ENCODE measurements at places on chromosomes 2 and 18. TPM values are rescaled to one million over a fixed set of nuclear protein-coding genes. Genes with fewer than 3 reads are reported as not detected.

DNA sequence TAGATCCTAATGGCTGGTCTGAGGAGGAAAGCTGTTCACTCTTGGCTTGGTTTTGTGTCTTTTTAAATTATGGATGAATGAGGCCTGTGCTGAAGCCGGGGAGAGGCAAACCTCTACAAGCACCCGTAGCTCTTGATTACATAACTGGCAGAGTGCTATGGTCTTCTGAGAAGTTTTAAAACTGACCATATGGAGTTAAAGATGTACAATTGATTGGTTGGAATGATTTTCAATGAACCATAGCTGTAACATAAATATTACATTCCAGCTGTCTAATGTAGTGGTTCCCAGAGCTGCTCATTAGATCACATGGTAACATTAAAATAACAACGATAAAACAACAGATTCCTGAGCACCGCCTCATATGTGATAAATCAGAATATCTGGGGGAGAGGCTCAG lies 71.1 kb upstream of the MAP4K3 start:
- no peak for DNase-seq

GPR39 gene
- polyA plus RNA-seq = 2.8 TPM

- DNase-seq = no peak
Measured at GRCh38 chr2:36512705-36513104, 85.3 kb downstream of the FEZ2 start.

GRCh38 chr2:25835906-25836305 lies 42.4 kb downstream of the ASXL2 start:
- DNase-seq = no peak

DNA sequence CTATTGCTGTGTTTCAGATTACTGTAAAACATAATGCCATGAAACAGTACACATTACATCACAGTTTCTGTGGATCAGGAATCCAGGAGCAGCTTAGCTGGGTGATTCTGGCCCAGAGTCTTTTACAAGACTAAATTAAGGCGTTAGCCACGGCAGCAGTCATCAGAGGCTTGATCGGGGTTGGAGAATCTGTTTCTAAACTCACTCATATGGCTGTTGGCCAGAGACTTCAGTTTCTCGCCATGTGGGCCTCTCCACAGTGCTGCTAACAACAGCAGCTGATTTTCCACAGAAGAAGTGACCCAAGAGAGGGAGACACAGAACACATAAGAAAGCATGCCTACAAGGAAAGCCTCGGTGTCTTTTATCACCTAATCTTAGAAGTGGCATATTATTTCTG lies 89.2 kb upstream of the MYO3B start:
- no peak for DNase-seq

DNA sequence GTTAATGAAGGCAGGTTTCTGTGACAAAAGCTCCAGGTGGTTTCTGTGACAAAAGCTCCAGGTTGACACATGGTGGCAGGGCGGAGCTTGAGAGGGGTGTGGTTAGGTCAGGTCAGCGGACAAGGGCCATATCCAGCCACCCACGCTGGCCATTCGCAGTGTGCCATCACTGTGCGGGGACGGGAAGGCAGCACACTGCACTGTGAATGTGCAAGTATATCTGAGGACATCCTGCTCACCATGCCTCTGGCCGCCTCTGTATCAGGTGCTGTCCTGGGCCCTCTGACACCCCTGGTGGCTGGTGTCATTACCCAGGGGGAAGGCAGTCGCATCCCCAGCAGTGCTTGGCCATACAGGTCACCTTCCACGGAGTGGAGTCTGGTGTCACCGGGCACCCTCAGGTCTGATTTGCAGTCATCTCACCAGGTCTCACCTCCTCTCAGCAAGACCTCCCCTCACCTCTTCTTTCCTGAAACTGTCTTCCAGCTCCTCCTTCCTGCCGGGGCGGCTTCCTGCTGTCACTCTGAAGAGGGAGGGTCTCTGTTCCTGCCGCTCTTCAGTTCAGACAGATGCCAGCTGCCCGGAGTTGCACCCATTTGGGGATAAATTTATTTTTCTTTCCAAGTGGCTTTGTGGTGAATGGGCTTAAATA lies 34.9 kb downstream of the CTIF start:
- no peak for DNase-seq

DNA sequence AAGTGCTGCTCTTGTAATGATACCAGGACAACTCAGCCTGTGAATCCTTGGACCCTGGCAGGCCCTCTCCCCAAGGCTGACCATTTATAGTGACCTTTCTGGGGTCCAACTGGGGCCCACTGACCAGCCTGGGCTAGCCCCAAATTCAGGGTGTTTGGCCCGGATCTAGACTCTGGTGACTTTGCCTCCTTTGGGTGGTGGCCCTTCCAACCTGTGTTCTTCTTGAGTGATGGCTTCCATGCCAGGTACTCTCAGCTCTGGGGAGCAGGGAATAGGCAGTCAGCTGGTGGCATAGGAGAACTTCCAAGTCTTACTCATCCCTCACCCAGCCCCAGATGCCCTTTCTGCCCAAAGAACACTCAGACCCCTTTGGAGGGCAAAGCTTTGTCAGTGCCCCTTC lies 10.3 kb downstream of the MYO7B start:
- no peak for DNase-seq

- DNase-seq = peak; percentile 94
Measured at GRCh38 chr2:235605312-235606003, 111.6 kb downstream of the AGAP1 start.

DNA sequence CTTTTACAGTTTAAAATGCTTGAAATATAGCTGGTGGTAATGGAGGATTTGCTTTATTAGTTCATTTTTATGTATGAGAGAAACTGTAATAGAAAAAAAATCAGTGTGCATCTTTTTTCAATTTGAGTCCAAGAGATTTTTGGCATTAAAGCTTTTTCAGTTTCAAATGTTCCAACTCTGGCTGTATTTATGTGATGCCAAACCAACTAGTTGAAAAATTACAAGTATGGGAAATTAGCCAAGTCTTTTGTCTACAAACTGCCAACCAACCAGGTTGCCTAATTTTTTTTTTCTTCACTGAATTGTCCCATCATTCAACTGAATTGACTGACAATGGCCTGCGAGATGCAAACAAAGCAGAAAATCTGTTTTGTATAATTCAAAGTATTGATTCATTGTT lies 95.7 kb downstream of the ICOS start:
- DNase-seq = no peak

DNA sequence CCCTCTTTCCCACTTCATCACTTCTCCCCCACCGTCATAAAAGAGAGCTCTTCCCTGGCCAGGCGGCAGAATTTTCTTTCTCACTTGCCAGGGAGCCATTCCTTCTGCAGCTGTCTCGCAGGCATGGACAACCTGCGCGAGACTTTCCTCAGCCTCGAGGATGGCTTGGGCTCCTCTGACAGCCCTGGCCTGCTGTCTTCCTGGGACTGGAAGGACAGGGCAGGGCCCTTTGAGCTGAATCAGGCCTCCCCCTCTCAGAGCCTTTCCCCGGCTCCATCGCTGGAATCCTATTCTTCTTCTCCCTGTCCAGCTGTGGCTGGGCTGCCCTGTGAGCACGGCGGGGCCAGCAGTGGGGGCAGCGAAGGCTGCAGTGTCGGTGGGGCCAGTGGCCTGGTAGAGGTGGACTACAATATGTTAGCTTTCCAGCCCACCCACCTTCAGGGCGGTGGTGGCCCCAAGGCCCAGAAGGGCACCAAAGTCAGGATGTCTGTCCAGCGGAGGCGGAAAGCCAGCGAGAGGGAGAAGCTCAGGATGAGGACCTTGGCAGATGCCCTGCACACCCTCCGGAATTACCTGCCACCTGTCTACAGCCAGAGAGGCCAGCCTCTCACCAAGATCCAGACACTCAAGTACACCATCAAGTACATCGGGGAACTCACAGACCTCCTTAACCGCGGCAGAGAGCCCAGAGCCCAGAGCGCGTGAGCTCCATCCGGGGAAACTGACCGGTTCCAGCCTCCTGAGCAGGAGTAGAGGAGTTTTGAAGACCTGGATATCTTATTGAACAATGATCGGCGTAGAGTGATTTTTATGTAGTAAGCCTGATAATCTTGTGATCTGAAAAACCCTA lies at the start of gene MSGN1:
MSGN1 (plus strand) TSS at position 65 of the 850 bp plus-strand sequence; CDS start at position 124, 59 bp downstream.
- no peak for DNase-seq

TCF7L1 gene
- polyA plus RNA-seq = 1.2 TPM

DNA sequence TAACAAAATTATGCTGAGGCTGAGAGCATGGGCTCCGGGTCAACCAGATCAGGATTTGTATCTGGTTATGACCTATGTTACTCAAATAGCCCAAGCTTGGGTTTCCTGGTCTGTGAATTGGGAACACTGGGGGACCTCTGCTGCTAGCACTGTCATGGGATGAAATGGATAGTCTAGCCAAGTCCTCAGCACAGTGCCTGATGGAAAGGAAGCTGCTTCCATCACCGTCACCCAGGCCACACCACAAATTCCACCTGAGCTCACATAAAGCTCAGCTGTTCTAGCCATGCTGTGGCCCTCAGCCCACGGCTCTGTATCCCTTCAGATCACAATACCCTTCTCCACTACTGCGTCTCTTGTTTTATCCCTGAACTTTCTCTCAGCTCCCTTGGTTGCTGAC lies 179.6 kb upstream of the SP5 start:
- DNase-seq = no peak

DNA sequence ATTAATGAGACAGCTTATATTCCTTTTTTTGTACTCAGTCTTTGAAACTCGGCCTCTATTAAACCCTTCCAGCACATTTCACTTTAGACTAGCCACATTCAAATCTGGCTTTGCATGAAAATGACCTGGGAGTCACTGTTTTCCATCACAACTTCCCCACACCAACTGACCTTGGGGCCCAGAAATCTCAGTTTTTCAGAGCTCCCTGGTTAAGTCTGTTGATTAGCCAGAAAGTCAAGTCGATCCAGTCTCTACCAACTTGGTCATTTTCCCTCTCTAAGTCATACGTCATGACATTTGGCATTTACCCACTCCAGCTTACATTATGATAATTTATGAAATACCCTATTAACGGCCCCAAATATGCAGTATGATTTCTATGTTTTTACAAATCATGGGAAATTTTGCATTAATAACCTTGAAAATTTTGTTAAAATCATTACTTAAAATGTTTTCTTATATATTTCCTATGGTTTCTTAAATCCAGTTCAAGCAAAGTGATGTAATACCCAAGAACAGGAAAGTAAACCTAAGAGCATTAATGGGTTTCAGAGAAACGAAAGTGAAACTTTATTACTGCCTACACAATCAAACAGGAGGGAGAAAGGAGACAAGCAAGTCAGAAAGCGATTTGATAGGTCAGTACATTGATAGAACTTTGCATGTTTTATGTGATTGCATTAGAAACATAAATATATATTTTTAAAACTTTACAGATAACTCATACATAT lies 77.1 kb downstream of the SPATS2L start:
- no peak for DNase-seq

GRCh38 chr2:74045454-74045853 lies 60.7 kb downstream of the TET3 start:
- DNase-seq = no peak
